Hematopoietic multipotent progenitor cell treated with erythropoietin and hydrocortisone succinate and interleukin-3 and kit ligand, for 8 days (in vitro differentiated cells): ENCODE measurements at places on chromosomes 2 and 18.

- no peak for DNase-seq
These were observed 51.4 kb downstream of the TTC32 start for GRCh38 chr2:19850056-19851050.

GRCh38 chr2:10561288-10562035 lies 113.3 kb upstream of the ODC1 start:
- no peak for DNase-seq

DNA sequence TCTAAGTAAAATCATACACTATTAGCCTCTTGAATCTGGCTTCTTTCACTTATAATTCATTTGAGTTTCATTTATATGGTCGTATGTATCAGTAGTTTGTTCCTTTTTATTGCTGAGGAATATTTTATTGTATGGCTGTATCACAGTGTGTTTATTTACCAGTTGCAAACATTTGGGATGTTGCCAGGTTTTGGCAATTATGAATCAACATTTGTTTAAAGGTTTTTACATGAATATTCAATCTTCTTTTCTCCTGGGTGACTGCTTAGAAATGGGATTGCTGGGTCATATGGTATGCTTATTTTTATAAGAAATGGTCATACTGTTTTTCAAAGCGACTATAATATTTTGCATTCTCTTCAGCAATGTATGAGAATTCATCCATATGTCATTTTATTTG lies 107.9 kb downstream of the PMAIP1 start:
- DNase-seq = no peak

DNA sequence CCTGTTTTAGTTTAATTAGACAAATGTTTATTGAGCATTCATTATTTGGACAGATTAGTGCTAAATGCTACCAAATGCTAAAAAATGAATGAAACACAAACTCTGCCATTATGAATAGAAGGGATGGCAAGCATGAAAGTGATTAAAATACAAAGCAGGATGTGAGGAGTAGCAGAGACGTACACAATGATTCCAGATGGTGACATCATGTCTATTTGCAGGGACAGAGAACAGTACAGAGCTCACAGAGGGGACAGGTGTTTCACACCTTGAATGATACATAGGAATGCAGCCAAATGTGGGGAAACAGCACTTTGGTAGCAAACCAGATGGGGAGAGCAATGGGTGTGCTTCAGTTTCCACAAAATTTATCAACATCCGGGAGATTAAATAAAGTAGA lies 76.3 kb downstream of the CD226 start:
- DNase-seq = no peak

DNA sequence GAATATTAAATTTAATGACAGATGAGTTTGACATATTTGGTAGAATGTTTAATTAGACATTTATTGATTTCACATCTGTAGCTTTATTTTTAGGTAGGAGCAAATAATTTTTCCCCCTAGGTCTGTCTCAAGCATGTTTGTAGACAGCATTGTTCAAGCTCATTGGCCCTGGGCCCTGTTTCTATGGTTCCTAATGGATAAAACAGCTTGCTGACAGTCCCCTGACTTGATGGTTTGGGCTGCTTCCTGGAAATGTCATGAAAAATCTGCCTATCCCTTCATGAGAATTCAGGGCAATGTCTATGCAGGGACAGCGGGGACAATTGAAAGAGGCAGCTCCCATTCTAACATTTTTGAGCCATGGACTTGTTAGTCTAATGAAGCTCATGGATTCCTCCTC lies 14.6 kb upstream of the MEP1B start:
- DNase-seq = no peak

- DNase-seq = no peak
These were observed 668.2 kb upstream of the PKDCC start for GRCh38 chr2:41379496-41380221.

GRCh38 chr2:181459621-181460021 lies 2.4 kb downstream of the ITGA4 start:
- DNase-seq = peak; percentile 53

- DNase-seq = peak; percentile 65
These were observed 112.2 kb upstream of the NABP1 start for GRCh38 chr2:191565647-191566198.

DNA sequence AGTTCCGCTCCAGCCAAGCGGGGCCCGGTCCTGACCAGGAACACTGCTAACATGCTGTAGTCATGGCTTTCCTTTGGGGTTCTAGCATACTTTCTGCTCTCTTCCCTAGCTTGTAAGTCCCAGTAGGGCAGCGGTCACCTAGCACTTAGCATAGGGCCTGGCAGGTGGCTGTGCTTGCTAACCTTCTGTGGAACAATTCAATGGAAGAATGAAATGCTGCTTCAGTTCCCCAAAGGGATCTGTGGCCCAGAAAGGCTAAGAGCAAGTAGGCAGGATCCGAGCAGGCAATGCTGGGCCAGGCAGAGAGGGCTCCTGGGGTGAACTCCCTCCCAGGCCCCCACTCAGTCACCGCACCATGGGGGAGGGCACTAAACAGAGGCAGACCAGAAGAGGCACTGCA lies 266.8 kb downstream of the CELF4 start:
- no peak for DNase-seq

DNA sequence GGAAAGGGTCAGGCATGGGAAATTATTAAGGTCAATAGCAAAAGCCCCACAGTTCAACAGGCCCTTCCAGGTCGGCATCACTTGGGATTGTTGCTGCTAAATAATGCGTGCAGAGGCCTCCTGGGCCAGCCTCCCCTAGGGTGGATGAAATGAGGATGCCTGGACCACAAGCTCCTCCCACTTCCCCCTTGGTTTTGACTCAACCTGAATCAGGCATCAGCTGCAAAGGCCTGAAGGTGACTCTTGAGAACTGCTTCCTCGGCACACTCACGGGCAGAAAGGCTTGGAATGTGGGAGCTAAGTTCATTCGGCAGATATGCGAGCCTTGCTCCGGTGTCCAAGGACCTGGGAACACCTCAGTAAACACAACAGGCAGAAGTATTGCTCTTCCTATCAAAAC lies 69.3 kb downstream of the MBP start:
- no peak for DNase-seq

- DNase-seq = no peak
These were observed 57.8 kb downstream of the HIBCH start for GRCh38 chr2:190261851-190262250.

DNA sequence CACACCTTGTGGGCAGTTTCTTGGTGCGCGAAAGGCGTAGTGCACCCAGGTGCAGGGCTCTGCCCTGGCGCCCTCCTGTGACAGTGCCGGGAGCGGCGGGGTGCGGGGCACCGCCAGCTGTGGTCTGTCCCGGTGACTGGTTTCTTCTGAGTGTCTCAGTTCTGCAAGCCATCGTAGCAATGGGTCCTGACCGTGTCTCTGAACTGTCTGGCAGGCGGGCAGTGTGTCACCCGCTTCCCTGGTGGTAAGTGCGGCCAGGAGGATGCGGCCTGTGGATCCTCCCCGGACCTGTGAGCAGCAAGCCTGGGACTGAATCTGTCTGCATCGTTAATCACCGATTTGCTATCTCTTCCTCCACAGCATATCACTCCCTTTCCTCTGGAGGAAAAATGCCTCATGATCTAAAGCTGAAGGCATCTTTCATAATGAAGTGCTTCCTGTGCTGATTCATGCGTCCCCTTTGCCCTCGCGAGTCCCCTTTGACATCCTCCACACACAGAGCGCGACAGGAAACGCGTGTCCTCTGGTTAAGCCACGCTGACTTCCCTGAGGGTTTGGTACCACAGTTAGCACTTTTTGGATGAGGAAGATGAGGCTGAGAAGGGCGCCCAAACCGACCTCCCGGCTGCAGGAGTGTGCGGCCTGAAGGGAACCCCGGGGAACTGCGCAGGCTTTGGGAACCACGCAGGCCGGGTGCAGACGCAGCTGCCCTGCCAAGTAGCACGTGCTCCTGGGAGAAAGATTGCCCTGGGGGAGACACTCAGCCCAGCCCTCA lies 416.0 kb upstream of the HS6ST1 start:
- DNase-seq = peak; percentile 14

- peak; percentile 7 for DNase-seq
These were observed 72.0 kb upstream of the AFF3 start for GRCh38 chr2:100214265-100214971.

DNA sequence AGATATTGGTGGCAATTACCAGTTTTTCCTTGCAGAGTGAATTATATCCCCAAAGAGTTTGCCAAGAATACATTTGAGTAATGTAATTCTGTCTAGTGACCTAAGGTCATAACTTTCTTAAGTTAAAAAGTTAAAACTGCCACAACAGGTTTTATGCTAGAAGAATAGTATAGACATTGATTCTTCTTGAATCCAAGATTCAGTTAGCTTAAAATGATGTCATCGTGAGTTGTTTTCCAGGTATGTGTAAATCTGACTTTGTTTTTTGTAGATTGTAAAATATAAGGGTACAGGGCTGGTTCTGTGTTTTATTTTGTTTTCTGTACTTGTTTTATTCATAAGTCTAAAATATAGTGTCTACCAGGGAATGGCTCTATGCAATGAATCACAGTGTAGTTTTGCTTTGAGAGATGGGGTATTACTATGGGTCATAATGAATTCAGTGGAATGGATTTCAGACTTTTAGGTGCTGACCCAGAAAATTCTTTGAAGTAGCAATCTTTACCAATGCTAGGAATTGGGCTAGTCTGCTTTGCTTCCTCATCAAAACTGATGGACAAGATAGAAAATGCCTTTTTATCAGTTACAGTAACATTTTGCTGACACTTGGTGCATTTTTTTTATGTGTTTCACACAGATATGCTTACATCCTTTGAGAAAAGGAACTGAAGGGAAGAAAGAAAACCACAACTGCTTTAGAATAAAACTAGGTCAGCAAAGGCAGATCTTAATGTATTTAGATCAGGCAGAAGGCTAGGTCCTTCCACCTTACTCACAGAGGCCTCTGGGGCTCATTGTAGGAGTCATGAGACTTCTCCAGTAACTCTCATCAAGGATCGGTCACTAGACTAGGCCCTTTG lies 20.8 kb upstream of the MGAT5 start:
- DNase-seq = no peak

DNA sequence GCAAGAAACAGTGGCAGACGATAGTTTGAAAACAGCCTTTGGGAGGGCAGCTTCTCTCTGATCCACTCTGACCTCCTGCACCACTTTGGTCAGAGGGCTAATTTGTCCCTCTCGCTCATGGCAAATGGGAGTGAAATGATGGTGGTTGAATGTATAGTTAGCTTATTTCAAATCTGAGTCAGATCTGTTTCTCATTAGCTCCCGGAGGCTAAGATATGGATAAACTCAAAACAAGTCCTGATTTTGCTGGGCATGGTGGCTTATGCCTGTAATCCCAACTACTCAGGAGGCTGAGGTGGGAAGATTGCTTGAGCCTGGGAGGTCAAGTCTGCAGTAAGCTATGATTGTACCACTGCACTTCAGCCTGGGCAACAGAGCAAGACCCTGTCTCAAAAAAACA lies 145.0 kb downstream of the ALK start:
- no peak for DNase-seq

GRCh38 chr2:637406-637776 lies 39.8 kb downstream of the TMEM18 start:
- no peak for DNase-seq

DNA sequence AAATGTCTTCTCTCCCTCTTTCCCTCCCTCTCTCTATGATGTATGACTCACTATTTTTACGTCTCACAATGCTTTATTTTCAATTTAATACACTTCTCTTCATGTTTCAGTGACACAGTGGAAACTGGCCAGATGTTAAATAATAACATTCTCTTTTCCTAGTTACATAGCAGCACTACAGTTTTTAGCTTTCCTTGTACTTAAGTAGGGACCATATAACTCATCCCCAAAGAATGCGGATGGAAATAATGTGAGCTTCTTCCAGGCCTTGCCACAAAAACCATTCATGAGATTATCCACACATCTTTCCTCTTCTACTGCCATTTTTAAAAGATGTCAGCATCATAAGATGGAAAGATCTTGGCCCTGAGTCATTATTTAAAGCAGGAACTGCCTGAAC lies 789.4 kb downstream of the LRP1B start:
- no peak for DNase-seq

- DNase-seq = no peak
These were observed 14.6 kb downstream of the ADI1 start for GRCh38 chr2:3504741-3505140.
